ENCODE measurements at places on chromosomes 11 and 22.

DNA sequence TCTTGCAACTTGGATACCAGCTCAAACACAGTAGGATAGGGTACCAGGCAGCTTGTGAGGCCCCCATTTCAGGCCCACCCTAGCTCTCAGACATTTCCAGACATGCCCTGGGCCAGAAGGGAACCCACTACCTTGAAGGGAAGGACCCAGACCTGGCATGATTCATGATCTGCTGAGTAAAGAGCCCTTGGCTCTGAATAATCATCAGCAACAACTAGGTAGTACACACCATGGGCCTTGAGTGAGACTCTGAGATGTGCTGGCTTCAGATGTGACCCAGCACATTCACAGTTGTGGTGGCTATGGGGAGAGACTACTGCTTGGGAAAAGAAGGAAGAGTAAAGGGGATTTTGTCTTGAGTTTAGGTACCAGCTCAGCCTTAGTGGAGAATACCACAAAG lies 23.6 kb downstream of the JRKL start:
- DNase-seq, result no peak

- no peak for DNase-seq
Observed at GRCh38 chr11:67410369-67410831, 5.1 kb upstream of the CARNS1 start.

DNA sequence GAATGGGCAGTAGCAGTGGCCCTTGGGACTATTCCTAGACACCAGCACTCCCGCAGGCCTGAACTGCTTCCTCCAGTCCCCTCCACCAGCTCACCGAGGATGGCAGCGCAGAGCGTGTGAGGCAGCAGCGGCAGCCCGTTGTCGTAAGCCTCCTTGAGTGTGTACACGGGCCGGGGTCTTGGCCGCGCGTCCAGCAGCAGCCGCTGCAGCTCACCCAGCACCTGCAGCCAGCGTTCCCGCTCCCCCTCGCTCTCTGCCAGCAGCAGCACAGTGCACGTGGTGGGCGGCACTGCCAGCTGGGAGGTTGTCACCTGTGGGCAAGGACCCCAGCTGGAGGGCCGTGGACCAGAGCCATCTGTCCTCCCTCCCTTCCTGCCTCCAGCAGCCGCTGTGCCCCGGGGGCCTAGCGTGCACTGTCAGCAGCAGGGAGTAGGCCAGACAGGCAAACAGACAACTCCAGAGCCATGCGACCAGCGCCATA lies 13.0 kb downstream of the CDC42BPG start:
- DNase-seq, result no peak

- DNase-seq, result no peak
Observed at GRCh38 chr11:130218501-130219070, 59.0 kb downstream of the ST14 start.
